Gastrocnemius medialis (tissue), 4 donors: ENCODE measurements at places on chromosomes 16 and 17. TPM values are rescaled to one million over a fixed set of nuclear protein-coding genes. Genes with fewer than 3 reads are reported as not detected.

EFCAB5 gene
- 0.04 TPM for total RNA-seq

TEX14 gene
- total RNA-seq: not detected

METRN gene
- total RNA-seq: 42.1 TPM

MYOCD gene
- 2.7 TPM for total RNA-seq

KRTAP2-2 gene
- not detected for total RNA-seq

FZD2 gene
- total RNA-seq: 0.31 TPM

ACSF2 gene
- total RNA-seq: 28.2 TPM

UNC13D gene
- 1.3 TPM for total RNA-seq

SOX9 gene
- total RNA-seq: 1.0 TPM

CBFA2T3 gene
- 4.4 TPM for total RNA-seq

MT1G gene
- total RNA-seq: not detected

TPSG1 gene
- total RNA-seq: not detected

IL17C gene
- total RNA-seq: not detected

KLHL10 gene
- 0.31 TPM for total RNA-seq

IKZF3 gene
- total RNA-seq: 0.88 TPM

CIITA gene
- 3.8 TPM for total RNA-seq

TP53TG3C gene
- not detected for total RNA-seq

CETP gene
- total RNA-seq: not detected

GPR142 gene
- not detected for total RNA-seq

ZNF205 gene
- 4.9 TPM for total RNA-seq

NPIPB6 gene
- 0.53 TPM for total RNA-seq
